Progenitor cell of endocrine pancreas (in vitro differentiated cells): ENCODE measurements at places on chromosomes 6 and 20. TPM values are rescaled to one million over a fixed set of nuclear protein-coding genes. Genes with fewer than 3 reads are reported as not detected.

Gene SGK2
- total RNA-seq: 8.7 and 8.9 TPM in 2 replicates

Gene ELOVL2
- 5.6 and 6.0 TPM in 2 replicates for total RNA-seq

Gene PRSS16
- 28.2 and 29.8 TPM in 2 replicates for total RNA-seq

Gene HLA-DOA
- 4.1 and 5.6 TPM in 2 replicates for total RNA-seq

Gene PRPH2
- 0.13 TPM in 1 of 2 replicates, not detected in the other for total RNA-seq

Gene HMGCLL1
- total RNA-seq: 0.96 and 1.8 TPM in 2 replicates

Gene TMEM181
- 33.9 and 35.6 TPM in 2 replicates for total RNA-seq

Gene MAS1
- not detected in 2 replicates for total RNA-seq

Gene COX4I2
- total RNA-seq: not detected in 2 replicates

Gene NRSN1
- not detected in 2 replicates for total RNA-seq

Gene MOG
- total RNA-seq: not detected in 2 replicates
